Mesothelial cell of epicardium (in vitro differentiated cells): ENCODE measurements at places on chromosomes 16 and 17.

GRCh38 chr16:68068926-68069325 is 16.2 kb upstream of the NFATC3 start:
- no peak for DNase-seq

DNA sequence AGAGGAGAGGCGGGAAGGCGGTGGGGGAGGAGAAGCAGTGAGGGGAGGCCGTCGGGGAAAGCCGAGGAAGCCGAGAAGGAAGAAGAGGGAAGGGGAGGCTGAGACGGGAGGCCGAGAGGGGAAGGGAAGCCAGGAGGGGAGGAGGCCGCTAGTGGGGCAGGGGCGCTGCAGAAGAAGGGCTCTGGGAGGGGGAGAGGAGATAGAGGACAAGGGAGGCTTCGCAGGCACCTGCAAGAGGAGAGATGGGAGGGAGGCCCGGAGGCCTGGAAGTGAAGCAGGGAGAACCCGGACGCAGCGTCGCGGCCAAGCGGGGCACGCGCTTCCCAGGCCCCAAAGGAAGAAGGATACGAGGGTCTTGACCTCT is 2.3 kb downstream of the C17orf58 start:
- DNase-seq: no peak

GRCh38 chr16:22206842-22207714 is 1.0 kb downstream of the EEF2K start:
- DNase-seq: no peak

GRCh38 chr16:65116818-65117430 is 4.9 kb downstream of the CDH11 start:
- DNase-seq: no peak

GRCh38 chr16:70704586-70704985 is 18.7 kb upstream of the MTSS2 start:
- DNase-seq: no peak

DNA sequence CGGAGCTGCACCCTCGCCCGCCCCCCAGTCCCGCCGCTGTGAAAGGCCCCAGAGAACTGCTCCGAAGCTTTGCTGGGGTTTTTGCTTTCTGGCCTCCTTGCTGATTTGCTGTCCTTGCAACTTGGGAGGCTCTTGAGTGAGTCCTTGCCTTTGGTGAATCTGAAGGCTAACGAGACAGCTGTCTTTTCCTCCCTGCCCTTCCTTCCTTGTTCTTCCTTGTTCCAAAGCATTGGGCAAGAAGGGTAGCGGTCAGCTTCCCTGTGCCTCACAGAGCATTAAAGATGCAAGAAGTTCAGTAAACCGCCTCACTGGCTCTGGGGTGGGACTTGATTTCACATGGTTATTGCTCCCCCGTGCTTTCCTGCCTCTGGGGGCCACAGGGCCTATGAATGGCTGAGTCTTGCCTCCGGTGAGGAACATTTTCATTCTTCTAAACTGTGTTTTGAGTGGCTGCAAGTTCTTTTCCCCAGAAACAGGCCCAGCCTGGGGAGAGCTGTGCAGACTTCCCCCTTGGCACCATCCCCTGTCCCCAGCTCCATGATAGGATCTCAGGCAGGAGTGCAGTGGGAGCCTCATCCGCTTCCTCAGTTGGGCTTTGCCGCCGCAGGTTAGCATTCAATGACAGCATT is 1.4 kb downstream of the YPEL2 start:
- no peak for DNase-seq

- peak; percentile 56 for DNase-seq
Observed at GRCh38 chr17:4498461-4499397, at the start of gene SPNS2. Gene SPNS2 (plus strand): TSS chr17:4498881. CDS start chr17:4499048, 167 bp downstream.

- no peak for DNase-seq
Observed at GRCh38 chr17:12952012-12952411, 65.8 kb downstream of the ELAC2 start.

DNA sequence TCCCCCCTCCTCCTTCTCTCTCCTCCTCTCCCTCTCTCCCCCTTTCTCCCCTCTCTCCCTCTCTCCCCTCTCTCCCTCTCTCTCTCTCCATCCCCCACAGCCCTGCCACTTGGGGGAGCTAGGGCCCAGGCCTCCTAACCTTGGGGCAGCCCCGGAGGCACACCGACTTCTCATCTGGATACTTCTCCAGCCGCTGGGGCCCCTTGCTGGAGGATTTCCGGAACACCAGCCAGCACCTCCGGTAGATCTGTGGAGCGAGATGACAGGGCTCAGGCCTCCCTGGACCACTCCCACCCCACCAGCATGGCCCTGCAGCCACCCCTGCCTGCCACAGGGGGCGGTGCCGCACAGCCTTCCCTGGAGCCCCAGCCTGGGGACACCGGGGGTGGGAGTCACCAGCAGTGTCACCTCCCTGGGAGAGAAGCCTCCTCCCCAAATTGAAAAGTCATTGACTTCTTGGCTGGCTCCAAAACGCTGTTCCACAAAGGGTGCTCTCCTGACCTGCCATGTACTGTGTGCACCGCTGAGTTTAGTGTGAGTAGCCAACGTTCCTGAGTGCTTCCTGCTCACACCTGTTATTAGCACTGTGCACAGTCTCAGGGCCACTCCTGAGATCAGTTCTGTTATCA is 10.5 kb downstream of the DOK4 start:
- DNase-seq: peak; percentile 72

GRCh38 chr17:61904094-61904710 is 23.6 kb downstream of the INTS2 start:
- DNase-seq: no peak

DNA sequence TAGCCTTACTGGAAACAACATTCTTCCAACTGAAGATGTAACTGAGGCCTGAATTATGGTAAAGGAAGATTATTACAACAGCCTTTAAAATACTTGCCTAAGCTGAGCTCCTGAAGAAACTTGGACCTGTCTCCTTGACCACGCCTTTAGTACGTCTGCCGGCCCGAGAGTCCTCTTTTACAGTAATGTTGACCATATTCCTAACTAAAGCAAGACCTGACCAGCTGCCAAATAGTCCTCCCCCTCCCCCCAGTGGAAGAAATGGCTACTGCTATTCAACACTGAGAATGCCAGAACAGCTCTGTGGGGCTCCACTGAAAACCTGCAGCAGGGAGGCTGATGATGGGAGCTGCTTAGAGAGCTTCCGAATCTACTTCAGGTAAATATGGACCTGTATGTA is 12.6 kb upstream of the FOXJ1 start:
- DNase-seq: no peak

DNA sequence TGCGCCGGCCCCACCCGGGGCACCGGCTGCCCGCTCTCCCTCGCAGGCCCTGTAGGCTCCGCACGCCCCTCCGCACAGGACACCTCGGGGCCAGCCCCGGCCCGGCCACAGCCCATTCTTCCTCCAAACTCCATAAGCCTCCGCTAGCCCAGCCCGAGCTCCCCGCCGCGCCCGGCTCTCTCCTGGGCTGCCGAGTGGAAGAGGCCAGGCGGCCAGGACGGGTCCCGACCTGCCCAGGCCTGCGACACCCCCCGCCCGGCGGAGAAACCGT is 397 bp downstream of the NCOR1 start:
- DNase-seq: peak; percentile 70

DNA sequence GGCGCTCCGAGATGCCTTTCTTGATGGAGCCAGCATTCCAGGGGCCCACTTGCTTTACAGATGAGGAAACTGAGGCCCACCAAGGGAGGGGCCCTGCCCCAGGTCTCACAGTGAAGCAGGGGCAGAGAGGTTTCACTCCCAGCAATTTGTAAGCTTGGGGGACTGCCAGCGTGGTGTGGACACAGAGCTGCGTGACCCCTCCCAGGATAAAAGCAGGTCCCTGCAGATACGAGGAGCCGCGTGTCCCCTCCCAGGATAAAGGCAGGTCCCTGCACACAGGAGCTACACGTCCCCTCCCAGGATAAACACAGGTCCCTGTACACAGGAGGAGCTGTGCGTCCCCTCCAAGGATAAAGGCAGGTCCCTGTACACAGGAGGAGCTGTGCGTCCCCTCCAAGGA is 11.7 kb downstream of the JPH3 start:
- no peak for DNase-seq

DNA sequence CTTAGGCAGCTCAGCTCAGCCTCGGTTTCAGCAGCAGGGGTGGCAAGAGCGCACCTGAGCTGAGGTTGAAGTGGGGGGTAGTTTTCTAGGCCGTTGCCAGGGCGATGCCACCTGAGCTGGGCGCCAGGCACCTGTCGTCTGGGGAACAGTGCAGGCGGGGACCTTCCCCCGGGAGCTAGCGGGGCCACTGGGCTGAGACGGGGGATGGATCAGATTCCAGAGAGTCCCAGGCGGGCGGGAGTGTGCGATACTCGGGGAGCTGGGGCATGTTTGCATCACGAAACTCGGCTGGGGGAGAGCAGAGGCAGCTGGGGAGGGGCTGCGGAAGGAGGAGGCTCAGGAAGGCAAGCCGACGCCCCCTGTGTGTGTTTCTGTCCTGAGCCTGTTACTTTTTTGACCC is 477 bp upstream of the CLDN9 start:
- no peak for DNase-seq

- peak; percentile 37 for DNase-seq
Observed at GRCh38 chr17:74520790-74521480, 10.3 kb downstream of the CD300LB start.

DNA sequence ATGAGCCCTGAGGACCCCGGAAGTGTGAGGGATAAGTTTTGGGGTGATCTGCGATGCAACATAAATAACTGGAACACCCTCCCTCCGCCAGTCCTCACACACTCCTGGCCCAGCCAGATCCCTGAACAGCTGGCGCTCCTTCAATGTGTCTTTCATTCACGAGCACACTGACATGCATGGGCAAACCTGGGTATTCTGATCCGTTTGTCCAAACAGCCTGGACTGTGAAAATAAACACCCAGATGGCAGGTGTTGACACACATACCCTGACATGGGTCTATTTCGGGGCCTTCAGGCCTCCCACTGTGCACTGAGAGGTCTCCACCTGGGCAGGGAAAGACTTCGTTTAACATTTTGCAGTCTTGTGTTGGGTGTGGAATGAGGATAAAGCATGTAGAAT is 3.0 kb upstream of the CPNE2 start:
- no peak for DNase-seq

DNA sequence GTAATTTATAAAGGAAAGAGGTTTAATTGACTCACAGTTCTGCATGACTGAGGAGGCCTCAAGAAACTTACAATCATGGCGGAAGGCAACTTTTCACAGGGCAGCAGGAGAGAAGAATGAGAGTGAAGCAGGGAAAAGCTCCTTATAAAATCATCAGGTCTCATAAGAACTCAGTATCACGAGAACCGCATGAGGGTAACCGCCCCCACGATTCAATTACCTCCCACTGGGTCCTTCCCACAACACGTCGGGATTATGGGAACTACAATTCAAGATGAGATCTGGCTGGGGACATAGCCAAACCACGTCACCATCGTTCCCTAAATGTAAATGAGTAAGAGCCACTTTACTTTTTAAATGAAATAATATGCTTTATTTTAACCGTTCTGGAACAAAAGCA is 89.9 kb upstream of the NACA2 start:
- no peak for DNase-seq

- no peak for DNase-seq
Observed at GRCh38 chr16:10896723-10897122, 19.7 kb downstream of the CIITA start.

GRCh38 chr17:68599091-68599490 is 2.1 kb downstream of the FAM20A start:
- DNase-seq: no peak

DNA sequence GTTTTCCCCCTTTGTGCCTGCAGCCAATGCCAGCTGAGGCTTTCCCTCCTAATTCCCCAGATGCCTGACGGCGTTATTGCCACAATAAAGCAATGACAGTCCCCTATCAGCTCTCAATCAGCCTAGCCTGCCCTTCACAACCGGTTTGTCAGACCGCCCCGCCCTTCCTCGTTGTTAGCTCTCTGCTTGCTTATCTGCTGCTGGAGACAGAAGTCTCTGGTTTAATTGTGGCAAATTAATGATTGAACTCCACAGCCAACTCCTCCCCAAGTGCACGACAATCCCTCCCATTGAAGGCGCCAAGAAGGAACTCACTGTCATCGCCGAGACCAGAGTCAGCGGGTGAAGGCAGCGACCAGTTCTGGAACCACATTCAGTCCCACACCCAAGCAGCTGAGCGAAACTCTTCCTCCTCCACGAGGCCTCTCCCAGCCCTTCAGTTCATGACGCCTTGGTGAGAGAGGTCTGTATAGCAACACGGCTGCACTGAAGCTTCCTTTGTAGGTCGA is 474.4 kb downstream of the SLC39A11 start:
- no peak for DNase-seq

- DNase-seq: no peak
Observed at GRCh38 chr17:8939496-8940334, 25.8 kb downstream of the PIK3R5 start.

DNA sequence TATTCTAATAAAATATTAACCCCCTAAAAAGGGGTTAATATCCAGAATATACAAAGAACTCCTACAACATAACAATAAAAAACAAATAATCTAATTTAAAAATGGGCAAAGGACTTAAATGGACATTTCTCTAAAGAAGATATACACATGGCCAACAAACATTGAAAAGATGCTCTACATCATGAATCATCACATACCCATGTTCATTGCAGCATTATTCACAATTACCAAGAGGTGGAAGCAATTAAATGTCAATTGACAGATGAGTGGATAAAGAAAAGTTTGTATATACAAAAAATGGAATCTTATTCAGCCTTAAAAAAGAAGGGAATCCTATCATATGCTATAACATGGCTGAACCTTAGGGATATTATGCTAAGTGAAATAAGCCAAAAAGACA is 36.8 kb downstream of the CPD start:
- DNase-seq: no peak

GRCh38 chr16:25012525-25012991 is 2.6 kb downstream of the ARHGAP17 start:
- DNase-seq: no peak

DNA sequence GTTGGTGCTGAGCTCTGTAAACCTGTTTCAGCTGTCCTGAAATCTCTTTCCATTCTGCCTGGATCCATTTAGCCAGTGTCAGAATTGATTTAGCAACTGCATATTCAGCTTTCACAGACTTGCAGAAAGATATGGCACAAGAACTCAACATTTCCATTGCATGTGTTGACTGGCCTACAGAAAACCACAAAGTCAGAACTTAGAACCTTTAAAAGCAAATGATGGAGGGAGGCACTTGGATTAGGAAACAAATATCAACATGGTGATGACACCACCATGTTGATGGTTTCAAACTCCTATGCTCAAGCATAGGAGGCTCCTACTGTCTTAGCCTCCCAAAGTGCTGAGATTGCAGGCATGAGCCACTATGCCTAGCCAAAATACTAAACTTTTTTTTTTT is 52.3 kb upstream of the ARL6IP1 start:
- no peak for DNase-seq

DNA sequence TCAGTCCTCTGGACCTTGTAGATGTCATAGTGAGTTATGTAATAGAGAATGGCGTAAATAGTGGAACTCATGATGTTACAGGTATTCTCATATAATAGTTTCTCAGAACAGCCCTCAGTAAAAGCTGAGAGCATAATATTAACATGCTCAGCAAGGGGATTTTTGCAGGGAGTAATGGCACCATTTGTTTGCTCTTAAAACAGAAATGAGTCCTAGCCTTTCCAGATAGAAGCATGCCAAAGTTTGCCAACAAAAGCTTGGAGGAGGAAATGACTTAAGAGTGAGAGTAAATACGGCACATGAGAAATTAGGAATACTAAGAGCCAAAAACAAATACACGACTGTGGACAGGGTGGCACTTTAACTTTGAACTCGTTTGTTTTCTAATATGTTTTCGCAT is 198.4 kb downstream of the ANKFN1 start:
- DNase-seq: no peak

GRCh38 chr17:52237151-52237550 is 78.6 kb upstream of the CA10 start:
- no peak for DNase-seq
